Lower lobe of right lung (tissue), 2 donors: ENCODE measurements at places on chromosomes 12 and 14.
A peak's percentile ranks its signal among the peaks of the same experiment; 100 is the strongest.

DNA sequence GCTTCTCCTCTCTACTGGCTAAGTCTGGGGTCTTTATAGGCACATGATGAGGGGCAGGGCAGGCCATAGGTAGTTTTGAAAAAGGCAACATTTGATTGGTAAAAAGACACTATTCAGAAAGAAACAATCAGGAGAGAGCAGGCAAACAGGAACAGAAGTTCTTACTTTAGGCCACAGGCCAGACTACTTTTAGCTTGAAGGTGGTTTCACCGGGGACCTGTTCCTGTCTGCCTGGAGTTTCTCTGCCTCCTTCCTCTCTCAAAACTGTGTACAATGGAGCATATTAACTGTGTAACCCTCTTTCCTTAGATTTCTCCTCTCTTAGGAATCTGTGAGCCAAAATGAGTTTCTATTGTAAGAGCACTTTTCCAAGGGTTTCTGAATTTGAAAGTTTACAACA is 167.9 kb upstream of the AVPR1A start:
- DNase-seq = no peak

GRCh38 chr12:80041071-80041470 is 58.3 kb upstream of the OTOGL start:
- no peak for DNase-seq

- DNase-seq = no peak
Observed at GRCh38 chr12:5328669-5329517, 103.0 kb upstream of the NTF3 start.

DNA sequence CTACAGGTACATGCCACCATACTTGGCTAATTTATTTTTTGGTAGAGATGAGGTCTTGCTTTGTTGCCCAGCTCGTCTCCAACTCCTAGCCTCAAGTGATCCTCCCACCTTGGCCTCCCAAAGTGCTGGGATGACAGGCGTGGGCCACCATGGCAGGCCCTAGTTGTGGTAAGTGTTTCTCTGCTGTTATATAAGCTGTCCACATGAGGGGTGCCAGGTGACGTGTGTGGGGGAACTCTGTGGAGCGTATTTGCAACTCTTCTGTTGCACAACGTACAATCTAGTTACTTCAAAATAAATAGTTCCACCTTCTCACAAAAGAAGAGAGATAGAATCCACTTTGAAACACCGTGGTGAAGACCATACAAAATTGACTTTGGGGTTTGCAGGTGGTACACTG is 125.1 kb downstream of the NCOR2 start:
- no peak for DNase-seq

DNA sequence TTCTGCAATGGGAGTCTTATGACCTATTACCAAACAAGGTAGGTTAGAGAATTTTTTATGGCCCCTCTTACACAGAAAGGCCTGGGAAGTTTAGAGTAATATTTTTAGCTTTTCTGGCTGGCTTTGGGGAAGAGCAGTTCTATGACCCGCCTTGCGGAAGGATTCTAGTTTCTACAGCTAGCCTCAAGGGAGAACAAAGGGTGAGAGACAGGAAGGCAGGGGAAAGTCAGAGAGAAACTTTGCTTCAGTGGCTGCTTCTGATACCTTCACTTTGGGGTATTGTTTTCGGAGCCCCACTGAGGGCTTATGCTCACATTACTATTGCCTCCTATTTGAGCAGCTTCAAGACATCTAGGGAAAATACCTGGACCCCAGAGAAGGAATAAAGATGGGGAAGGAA is 80.7 kb upstream of the NUDT4 start:
- no peak for DNase-seq

GRCh38 chr12:106223485-106224354 is 24.1 kb downstream of the CKAP4 start:
- DNase-seq = peak; percentile 72

- no peak for DNase-seq
Observed at GRCh38 chr14:55938249-55938791, 179.9 kb upstream of the PELI2 start.

DNA sequence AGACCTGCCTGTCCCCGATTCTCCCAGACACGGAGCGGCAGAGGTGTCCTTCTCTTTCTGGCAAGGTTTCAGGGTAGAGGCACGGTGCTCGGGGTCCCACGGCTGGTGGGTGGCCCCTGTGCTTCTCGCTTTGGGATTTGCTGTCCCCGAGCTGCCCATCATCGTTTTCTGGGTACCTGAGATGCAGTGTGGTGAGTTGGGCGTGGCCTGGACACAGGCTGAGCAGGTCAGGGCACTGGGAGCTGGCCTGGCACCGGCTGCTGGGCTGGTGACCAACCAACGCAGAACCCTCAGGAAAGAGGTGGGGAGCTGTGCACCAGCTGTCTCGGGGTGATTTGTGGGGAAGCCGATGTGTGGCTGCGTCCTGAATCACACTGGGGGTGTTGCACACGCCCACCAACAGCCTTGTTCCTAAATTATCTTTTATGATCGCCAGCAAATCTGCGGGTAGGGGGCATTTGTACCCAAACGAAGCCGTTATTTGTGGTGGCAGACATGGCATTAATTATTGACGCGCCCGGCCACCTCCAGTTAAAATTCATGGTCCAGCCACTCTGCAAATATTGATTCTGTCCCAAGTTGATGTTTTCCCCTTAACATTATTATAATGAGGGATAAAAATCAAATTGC is 61.0 kb downstream of the KIF26A start:
- no peak for DNase-seq

GRCh38 chr12:75874441-75874840 is 157.1 kb downstream of the PHLDA1 start:
- no peak for DNase-seq

GRCh38 chr12:6752167-6752920 is 597 bp downstream of the MLF2 start:
- no peak for DNase-seq

- DNase-seq = no peak
Observed at GRCh38 chr14:39447175-39447661, 15.0 kb upstream of the FBXO33 start.

GRCh38 chr12:93580682-93581081 is 8.2 kb downstream of the SOCS2 start:
- DNase-seq = no peak
